ENCODE measurements at places on chromosomes 12 and 14.

GRCh38 chr14:70317091-70317968, 42.2 kb downstream of the COX16 start:
- DNase-seq, result no peak

- no peak for DNase-seq
Observed at GRCh38 chr14:101918065-101918989, 46.0 kb upstream of the DYNC1H1 start.

- DNase-seq, result no peak
Observed at GRCh38 chr14:102234331-102235264, 70.4 kb downstream of the MOK start.

- DNase-seq, result no peak
Observed at GRCh38 chr12:40016980-40017379, 88.9 kb downstream of the SLC2A13 start.

GRCh38 chr14:97410667-97411620, 613.8 kb downstream of the VRK1 start:
- DNase-seq, result no peak

All from GM03348 (cell line).